ENCODE measurements at places on chromosomes 6 and 20.

DNA sequence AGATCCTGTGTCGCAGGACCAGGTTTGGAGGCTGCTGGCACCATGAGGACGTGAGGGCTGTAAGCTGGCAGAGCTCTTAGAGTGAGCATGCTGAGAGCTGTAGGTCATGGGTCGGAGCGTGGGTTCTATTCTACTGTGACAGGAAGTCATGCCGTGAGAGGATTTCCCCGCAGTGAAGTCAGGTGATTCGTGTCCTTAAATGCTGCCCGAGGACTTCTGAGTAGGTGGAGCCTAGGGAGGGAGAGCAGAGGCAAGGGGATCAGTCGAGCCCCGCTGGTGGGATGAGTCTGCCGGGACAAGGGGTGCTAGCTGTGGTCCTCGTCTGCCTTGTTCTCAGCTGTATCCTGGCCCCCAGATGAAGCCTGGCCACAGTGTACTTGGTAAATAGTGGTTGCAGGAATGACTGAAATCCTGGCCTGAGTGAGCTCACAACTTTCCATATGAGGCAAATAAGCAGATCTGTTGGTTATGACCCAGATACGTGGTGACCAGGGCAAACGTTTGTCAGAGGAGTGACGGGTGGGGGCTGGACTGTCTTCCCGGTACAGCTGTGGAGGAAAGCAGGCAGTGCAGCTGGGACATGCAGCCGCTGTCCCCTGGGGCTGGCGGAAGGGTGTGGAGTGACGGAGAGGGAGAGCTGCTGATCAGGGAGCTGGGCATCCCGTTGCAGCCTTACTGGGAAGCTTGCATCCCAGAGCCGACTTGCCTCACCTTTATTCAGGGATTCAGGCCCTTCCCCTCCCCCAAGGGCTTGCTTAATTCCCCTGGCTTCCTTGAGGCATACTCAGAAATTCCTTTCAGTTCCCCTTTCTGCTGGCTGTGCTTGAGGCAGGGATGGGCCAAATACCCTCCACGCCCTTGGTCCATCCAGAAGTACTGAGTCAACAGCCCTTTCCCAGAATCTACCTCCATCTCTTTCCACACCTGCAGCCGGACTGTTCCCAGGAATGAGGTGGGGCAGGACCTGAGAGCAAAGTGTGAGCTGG is 250.9 kb upstream of the RREB1 start:
- peak; percentile 28 for DNase-seq

DNA sequence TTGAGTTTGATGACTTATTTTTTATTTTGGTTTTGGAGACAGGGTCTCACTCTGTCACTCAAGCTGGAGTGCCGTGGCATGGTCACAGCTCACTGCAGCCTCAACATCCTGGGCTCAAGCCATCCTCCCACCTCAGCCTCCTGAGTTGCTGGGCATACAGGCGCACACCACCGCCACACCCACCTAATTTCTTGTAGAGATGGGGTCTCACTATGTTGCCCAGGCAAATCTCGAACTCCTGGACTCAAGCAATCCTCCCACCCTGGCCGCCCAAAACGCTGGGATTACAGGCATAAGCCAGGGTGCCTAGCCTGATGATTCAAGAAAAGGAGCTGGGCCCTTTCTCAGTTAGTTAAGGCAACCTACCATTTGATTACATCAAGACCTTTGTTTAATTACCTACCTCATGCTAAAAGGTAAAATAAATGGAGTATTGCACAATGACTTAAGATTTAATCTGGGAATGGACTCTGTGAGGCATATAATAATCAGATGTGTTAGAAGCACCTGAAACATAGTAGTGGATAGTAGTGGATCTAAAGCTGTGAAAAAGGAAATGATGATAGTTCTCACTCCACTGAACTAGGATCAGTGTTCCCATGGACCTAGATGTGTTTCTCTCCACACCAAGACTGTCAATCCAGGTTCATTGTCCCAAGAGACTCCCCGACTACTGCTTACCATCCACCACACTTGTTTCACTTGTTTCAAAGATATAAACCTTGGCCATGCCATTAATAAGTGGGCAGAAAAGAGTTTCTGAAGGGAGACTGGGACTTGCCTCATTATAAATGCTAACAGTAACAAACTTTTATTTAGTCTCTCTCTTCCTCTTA is 2.1 kb downstream of the TNFRSF21 start:
- DNase-seq, result no peak

DNA sequence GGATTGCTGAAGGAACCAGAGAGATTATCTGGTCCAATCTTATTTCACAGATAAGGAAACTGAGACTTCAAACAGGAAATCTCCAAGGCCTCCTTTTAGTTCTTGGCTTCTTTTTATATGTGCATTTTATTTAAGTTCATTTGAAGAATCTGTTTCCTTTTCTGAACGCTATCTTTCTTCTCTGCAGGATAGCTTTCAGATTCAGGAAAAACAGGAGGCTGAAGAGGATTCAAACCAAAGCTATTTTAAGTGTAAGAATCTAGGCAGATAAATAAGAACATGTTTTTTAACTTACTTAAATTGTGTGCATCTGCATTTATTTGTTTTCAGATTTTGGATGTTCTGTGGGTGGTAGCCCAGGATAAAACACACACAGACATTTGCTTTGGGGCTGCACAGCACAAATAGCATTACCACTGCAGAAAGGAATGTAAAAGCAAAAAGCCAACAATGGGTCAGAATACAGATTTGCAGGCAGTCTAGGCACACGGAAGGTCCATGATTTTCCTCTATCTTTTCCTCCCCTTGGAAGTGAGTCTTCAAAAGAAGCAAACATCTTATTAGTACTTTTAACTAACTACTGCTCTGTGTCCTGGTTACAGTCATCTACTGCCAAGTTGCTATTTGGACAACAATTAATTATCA is 188.8 kb upstream of the TBX18 start:
- no peak for DNase-seq

- DNase-seq, result no peak
These were observed 1.3 kb upstream of the TAPBP start for GRCh38 chr6:33314943-33315792.

DNA sequence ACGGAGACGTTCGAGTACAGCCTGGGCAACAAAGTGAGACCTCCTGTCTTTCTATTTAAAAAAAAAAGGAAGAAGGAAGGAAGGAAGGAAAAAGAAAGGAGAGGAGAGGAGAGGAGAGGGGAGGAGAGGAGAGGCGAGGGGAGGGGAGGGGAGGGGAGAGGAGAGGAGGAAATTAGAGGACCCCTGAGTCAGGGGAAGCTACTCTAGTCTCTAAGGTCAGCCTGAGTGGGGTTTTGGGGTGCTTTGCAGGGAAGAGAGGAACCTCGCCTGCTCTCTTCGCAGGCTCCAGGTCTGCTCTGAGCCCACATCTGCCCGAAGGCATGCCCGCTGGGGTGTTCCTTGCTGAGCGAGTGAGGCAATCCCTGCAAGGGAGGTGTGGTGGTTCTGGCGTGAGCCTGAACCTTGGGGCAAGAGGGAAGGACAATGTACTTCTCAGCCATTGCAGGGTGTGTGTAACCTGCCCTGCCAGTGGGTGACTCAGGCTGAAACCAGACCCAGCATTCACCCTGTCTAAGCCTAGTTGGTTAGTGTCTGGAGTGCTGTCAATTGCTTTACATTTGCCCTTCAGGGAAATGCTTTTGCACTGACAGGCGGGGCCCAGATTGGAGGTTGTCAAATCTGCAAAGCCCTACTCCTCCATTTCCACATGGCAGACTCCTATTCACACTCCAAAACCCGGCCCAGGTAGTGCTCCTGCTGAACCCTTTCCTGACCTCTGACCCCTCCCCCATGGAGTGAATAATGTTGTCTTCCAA is 15.3 kb upstream of the MMP9 start:
- DNase-seq, result no peak

GRCh38 chr6:36547646-36548400 is 544 bp upstream of the STK38 start:
- DNase-seq, result no peak

GRCh38 chr6:110327391-110327790 is 30.8 kb downstream of the METTL24 start:
- DNase-seq, result no peak

DNA sequence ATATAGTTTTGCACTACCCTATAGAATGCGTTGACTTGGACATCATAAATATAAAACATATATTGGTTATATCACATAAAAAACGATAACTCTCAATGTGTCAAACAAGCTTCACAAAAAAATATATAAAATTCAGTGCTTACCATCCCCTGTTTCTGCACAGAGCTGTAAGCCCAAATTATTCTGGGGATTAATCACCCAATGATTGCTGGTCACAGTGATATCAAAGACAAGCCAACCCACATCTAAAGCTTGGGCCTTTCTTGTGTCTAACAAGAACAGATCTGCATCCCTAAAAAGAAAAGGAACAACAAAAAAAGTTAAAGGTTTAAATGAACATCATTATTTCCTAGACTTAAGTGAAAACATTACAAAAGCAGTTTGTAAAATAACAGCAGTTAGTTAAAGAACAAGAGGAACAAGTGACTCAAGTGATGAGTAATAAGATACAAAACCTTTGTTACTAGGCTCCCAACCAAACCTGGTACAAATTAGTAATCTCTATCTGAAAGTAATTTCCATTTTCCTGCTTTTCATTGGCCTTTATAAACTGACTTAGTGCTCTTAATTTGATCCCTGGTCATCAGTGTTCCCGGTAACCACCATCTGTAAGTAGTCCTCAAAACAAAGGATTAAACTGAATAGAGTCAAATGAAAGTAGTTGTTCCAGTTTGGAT is 81.1 kb downstream of the BMP5 start:
- DNase-seq, result no peak

- no peak for DNase-seq
These were observed 87.5 kb downstream of the SH3BGRL2 start for GRCh38 chr6:79718509-79719247.

DNA sequence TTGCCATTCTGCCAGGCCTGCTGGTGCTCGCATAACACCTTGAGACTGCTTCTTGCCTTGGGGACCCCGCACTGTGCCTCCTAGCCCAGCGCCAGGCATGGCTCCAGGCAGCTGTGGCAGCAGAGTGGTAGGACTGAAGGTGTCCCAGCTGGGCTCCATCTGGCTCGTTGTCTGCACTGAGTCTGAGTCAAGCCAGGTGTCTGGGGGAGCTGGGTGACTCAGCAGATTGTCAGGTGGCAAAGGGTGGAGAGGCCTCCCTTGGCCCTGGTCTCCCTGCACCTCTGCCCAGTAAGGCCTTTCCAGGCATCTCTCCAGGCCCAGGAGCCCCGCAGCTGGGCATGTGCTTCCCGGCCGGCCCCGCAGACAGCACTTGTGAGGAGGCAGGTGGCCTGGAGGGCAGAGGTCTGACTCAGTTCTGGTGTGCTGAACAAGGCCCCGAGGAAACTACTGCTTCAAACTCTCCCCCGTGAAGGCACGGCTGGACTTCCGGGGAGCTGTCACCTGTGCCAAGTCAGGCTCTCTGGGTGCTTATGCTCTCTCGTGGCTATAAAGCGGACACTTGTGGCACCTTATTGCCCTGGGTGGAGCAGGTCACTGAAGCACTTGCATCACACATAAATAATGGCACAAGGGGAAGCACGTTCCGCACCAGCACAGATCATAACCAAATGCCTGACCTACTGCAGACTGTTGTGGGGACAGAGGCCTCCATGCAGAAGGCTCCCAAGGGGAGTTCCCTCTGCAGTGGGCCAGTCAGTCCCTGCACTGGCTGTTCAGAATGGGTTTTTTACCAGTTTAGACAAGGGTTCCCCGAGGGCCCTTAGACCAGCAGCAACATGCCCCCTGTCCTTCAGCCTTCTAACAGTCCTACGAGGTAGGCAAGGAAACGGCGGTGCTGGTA is 27.5 kb downstream of the FOXC1 start:
- DNase-seq, result no peak

DNA sequence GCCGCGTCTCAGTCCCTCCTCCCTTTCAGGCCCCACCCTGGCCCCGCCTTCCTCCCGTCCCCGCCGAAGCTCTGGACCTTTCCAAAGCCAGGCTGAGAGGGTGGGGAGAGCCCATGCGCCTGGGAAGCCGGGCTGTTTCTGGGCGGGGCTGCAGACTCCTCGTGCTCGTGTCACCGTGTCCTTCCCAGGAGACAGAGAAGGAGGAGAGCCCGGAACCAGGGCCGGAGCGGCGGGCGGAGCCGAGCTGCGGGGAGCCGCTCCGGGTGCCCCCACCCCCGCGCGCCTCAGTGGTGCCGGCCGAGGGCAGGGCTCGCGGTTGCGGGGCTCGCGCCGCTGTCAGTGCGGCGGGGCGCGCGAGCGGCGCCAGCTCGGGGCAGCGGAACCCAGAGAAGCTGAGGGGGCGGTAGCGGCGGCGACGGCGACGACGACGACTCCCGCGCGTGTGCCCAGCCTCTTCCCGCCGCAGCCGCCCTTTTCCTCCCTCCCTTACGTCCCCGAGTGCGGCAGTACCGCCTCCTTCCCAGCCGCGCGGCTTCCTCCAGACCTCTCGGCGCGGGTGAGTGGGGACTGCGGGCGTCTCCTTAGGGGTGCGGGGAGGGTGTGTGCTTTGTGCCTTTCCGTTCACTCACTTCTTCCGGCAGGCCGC is at the start of gene RALY:
Gene RALY, plus strand, starts transcription at position 336 of the 646 bp plus-strand sequence. CDS start 78,164 bp downstream, outside the sequence.
- peak; percentile 93 for DNase-seq

DNA sequence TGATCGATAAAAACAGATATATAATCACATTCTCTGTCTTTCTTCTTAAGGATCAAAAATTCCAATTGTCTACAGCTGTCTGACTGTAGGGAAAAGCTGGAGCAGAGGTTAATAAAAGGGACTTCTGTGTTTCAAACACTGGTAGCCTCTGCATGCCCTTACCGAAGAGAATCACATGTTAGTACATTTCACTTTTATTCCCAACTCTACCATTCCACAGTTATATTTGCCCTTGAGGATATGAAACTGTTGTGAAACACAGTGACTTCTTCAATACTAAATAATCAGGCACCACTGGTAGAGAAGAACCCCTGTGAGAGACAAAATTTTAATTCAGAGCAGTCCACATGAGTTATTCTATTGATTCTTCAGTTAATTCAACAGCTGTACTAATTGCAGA is 1187.3 kb upstream of the CITED2 start:
- DNase-seq, result no peak

GRCh38 chr20:60820149-60820548 is 431.9 kb upstream of the CDH4 start:
- DNase-seq, result no peak

DNA sequence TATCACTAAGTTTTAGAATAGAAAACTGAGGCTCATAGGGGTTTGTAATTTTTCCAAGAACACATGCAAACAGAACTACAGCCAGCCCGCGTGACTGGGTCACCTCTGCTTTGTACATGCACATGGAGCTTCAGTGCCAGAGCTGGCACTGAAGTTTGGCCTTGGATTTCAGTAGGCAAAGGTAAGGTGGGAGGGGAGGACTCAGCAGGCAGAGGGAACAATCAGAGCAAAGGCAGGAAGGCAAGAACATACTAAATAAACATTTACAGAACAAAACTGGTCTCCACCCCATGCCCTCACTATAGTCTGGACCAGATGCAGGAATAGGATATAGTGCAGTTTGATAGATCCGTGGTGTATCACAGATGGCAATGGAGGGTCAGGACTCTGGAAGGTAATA is 13.6 kb upstream of the ABRACL start:
- no peak for DNase-seq

GRCh38 chr20:6558341-6558740 is 209.1 kb upstream of the BMP2 start:
- DNase-seq, result no peak
